ENCODE measurements at places on chromosomes 3 and 15. TPM values are rescaled to one million over a fixed set of nuclear protein-coding genes. Genes with fewer than 3 reads are reported as not detected.

DNA sequence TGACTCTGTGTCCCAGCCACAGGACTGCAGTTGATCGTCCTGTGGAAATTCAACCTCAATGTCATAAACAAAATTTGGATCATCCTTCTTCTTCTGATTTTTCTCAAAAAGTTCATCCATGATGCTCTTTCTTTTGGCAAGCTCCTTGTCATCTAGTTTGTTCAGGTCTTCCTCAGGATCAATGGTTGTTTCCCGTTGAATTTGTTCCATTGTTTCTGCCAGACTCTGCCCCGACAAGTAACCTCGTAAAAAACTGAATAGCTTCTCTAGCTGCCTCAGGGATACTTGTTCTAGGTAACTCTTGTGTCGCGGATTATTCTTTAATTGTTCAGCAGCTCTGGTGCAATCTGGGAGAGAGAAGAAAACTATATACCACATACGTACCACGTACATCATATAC is 4.5 kb downstream of the CEP19 start:
- H3K4me1 ChIP-seq: peaks cover 14% of the 10 kb centered on the region
- H3K27ac ChIP-seq: no peak overlapping the region
- peaks cover 13% of the 10 kb centered on the region for H3K36me3 ChIP-seq
- peaks cover 2% of the 10 kb centered on the region for H3K27me3 ChIP-seq

- no peak overlapping the region for H3K27ac ChIP-seq
- no peak overlapping the region for H3K4me3 ChIP-seq
- peaks cover 44% of the 10 kb centered on the region for H3K36me3 ChIP-seq
- DNase-seq: no peak
- H3K27me3 ChIP-seq: no peaks in the 10 kb centered on the region
Observed at GRCh38 chr15:76945494-76946093, 14.0 kb downstream of the RCN2 start.

DNA sequence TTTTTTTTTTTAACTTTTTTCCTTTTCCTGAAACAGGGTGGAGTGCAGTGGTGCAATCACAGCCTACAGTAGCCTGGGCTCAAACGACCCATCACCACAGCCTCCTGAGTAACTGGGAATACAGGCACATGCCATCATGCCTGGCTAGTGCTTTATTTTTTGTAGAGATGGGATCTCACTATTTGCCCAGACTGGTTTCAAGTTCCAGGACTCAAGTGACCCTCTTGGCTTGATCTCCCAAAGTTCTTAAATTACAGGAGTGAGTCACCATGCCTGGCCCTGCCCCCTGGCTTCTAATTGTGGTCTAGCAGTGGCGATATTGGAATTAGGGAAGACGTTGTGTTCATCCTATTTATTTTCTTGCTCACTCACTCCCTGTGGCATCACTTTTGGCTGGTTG is 1138.4 kb downstream of the SI start:
- H3K27ac ChIP-seq: no peak overlapping the region
- H3K4me3 ChIP-seq: no peak overlapping the region
- no peak for DNase-seq
- no peaks in the 10 kb centered on the region for H3K4me1 ChIP-seq
- no peaks in the 10 kb centered on the region for H3K36me3 ChIP-seq

DNA sequence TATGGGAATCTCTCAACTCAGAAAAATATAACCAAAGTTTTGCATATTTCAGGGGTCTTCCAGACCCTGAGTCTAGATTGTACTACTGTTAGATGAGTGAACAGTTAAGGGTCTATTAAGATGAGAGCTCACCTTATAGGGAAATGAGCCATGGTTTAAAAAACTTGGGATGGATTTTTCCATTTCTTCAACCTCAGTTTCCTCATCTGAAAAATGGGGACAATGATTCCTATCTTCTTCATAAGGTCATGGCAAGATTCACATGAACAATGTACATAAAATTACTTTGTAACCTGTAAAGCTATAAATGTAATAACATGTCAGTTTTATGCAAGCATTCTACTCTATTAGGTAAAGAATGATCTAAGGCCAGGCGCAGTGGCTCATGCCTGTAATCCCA is 28.7 kb downstream of the NPTN start:
- peaks cover 35% of the 10 kb centered on the region for H3K4me1 ChIP-seq
- no peak overlapping the region for H3K27ac ChIP-seq
- H3K36me3 ChIP-seq: peaks cover 3% of the 10 kb centered on the region
- H3K27me3 ChIP-seq: no peaks in the 10 kb centered on the region
- no peak overlapping the region for H3K4me3 ChIP-seq
- DNase-seq: no peak

GRCh38 chr3:141288336-141288990 is 56.8 kb downstream of the PXYLP1 start:
- H3K36me3 ChIP-seq: peaks cover 22% of the 10 kb centered on the region
- H3K27ac ChIP-seq: no peak overlapping the region
- DNase-seq: no peak
- H3K27me3 ChIP-seq: no peaks in the 10 kb centered on the region
- H3K4me1 ChIP-seq: peaks cover 3% of the 10 kb centered on the region

- no peak for DNase-seq
- H3K4me1 ChIP-seq: peaks cover 10% of the 10 kb centered on the region
- H3K27ac ChIP-seq: no peak overlapping the region
Observed at GRCh38 chr3:152069871-152070270, 196.4 kb downstream of the SUCNR1 start.

- H3K27ac ChIP-seq: no peak overlapping the region
- DNase-seq: no peak
- no peak overlapping the region for H3K4me3 ChIP-seq
- H3K36me3 ChIP-seq: no peaks in the 10 kb centered on the region
- peaks cover 7% of the 10 kb centered on the region for H3K27me3 ChIP-seq
Observed at GRCh38 chr15:33639051-33639450, 328.3 kb downstream of the RYR3 start.

- DNase-seq: no peak
- no peaks in the 10 kb centered on the region for H3K36me3 ChIP-seq
- H3K4me3 ChIP-seq: no peak overlapping the region
- no peaks in the 10 kb centered on the region for H3K27me3 ChIP-seq
- no peaks in the 10 kb centered on the region for H3K4me1 ChIP-seq
Observed at GRCh38 chr3:79418855-79419621, 348.8 kb downstream of the ROBO1 start.

DNA sequence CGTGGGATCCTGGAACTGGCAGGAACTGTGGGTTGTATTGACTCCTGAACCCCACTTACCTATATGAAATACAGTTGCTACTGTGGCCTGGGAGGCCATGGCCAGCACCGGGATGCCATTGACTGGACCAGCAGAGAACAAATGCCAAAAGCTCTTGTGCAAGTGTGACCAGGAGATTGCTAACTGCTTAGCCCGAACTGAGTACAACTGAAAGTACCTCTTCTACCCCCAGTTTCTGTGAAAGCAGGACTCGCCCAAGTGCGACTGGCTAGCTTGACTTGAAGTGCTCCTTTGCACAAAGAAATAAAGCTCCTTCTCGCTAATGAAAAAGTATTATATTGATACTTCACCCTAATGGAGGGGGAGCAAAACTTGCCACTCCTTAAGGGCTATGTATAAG is 101.3 kb upstream of the ATP11B start:
- H3K27me3 ChIP-seq: peaks cover 26% of the 10 kb centered on the region
- no peak overlapping the region for H3K4me3 ChIP-seq
- H3K4me1 ChIP-seq: no peaks in the 10 kb centered on the region
- no peak overlapping the region for H3K27ac ChIP-seq
- H3K36me3 ChIP-seq: no peaks in the 10 kb centered on the region
- DNase-seq: no peak

DNA sequence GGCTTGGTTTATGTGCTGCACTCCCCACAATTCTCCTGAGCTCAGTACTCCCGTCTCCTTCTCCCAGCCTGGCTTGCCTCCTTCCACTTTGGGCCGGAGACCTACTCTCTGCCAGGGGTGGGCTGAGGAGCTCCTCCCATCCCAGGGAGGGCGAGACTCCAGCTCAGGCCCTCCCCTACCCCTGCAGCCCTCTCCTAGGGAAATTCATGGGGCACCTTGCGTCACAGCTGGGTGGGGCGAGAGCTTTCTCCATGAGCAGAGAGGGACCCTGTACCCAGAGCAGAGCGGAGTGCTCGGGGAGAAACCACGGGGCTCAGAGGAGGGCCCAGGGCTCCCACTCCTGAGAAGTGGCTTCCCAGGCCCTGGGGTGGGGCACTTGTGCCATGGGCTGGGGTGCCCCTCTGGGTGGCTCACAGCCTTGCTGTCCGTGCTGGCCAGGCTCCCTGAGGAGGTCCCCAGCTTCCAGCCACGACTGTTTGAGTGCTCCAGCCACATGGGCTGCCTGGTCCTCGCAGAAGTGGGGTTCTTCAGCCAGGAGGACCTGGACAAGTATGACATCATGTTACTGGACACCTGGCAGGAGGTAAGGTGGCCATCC is 13.3 kb downstream of the VILL start:
- DNase-seq: no peak
- H3K27me3 ChIP-seq: no peaks in the 10 kb centered on the region
- H3K27ac ChIP-seq: peak overlapping the region; percentile 54
- no peak overlapping the region for H3K4me3 ChIP-seq
- peaks cover 22% of the 10 kb centered on the region for H3K4me1 ChIP-seq
- H3K36me3 ChIP-seq: peaks cover 38% of the 10 kb centered on the region

- H3K27me3 ChIP-seq: peaks cover 22% of the 10 kb centered on the region
- H3K4me1 ChIP-seq: no peaks in the 10 kb centered on the region
- no peaks in the 10 kb centered on the region for H3K36me3 ChIP-seq
- no peak overlapping the region for H3K4me3 ChIP-seq
Observed at GRCh38 chr15:39744334-39745103, 38.1 kb downstream of the FSIP1 start.

DNA sequence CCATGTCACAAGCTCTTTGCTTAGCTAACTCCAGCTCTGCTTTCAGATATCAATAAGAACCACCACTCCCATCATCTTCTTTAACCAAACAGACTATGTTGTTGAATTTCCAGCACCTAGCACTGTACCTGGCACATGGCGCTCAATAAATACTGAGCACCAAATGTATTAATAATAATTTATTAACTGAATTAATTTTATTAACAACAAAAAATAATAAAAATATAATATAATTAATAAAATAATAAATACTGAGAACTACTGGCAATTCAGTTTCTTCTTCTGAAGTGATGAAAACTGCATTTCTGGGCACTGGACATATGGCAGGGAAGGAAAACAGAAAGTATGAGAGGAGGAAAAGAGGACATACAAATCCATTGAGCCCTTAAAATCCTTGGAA is 263.9 kb downstream of the ZMAT3 start:
- no peak for DNase-seq
- H3K4me3 ChIP-seq: no peak overlapping the region
- no peaks in the 10 kb centered on the region for H3K36me3 ChIP-seq
- no peaks in the 10 kb centered on the region for H3K27me3 ChIP-seq
- no peak overlapping the region for H3K27ac ChIP-seq

- no peak overlapping the region for H3K27ac ChIP-seq
- no peaks in the 10 kb centered on the region for H3K36me3 ChIP-seq
- H3K27me3 ChIP-seq: no peaks in the 10 kb centered on the region
- H3K4me3 ChIP-seq: no peak overlapping the region
Observed at GRCh38 chr3:178079966-178080365, 456.3 kb upstream of the KCNMB2 start.

GRCh38 chr15:63530235-63530634 is 25.8 kb downstream of the USP3 start:
- no peak overlapping the region for H3K4me3 ChIP-seq
- H3K27ac ChIP-seq: peak overlapping the region; percentile 12

DNA sequence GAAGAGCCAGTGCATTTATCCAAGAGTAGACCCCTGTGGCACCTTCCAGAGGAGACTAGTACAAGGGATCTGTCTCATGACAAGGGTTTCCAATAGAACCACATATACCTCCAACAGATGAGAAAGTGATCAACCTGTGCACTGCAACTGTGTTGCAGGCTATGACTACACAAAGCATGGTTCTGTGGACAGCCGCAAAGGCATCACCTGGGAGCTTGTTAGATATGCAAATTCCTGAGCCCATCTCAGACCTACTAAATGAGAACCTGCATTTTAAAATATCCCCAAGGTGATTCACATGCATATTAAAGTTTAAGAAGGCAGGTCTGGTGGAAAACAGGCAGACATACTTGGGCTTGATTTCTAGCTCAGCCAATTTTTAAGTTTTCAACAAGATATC is 368.7 kb downstream of the FOXP1 start:
- no peak overlapping the region for H3K27ac ChIP-seq
- no peak for DNase-seq
- H3K4me1 ChIP-seq: peaks cover 2% of the 10 kb centered on the region
- H3K36me3 ChIP-seq: peaks cover 2% of the 10 kb centered on the region

GRCh38 chr3:194300936-194301335 is 50.2 kb downstream of the CPN2 start:
- no peak for DNase-seq
- no peak overlapping the region for H3K27ac ChIP-seq
- no peak overlapping the region for H3K4me3 ChIP-seq
- peaks cover 38% of the 10 kb centered on the region for H3K36me3 ChIP-seq
- peaks cover 7% of the 10 kb centered on the region for H3K27me3 ChIP-seq
- peaks cover 44% of the 10 kb centered on the region for H3K4me1 ChIP-seq

DNA sequence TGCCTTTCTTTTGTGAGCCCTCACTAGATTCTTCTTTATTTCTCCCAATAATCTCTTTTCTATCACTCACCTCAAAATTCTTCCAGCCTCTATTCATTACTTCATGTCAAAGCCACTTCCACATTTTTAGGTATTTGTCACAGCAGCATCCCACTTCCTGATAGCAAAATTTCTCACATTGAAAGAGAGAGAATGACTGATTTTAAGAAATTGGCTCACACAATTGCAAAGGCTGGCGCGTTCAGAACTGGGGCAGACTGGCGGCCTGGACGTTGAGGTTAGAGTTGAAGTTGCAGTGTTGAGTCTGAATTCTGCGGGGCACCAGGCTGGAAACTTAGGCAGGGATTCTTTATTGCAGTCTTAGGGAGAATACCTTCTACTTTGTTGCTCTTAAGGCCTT is 117.9 kb downstream of the LRRC28 start:
- no peak overlapping the region for H3K4me3 ChIP-seq
- no peaks in the 10 kb centered on the region for H3K27me3 ChIP-seq
- H3K4me1 ChIP-seq: peaks cover 20% of the 10 kb centered on the region
- no peak for DNase-seq
- no peak overlapping the region for H3K27ac ChIP-seq

GRCh38 chr3:166484470-166484869 is 647.2 kb upstream of the BCHE start:
- H3K27me3 ChIP-seq: no peaks in the 10 kb centered on the region
- no peak for DNase-seq
- H3K4me3 ChIP-seq: no peak overlapping the region
- no peak overlapping the region for H3K27ac ChIP-seq
- no peaks in the 10 kb centered on the region for H3K36me3 ChIP-seq

The TNNC1 gene
- total RNA-seq: 2.3 TPM

The PRICKLE2 gene
- not detected for total RNA-seq

The ZBBX gene
- total RNA-seq: not detected

The ACTC1 gene
- not detected for total RNA-seq

The SLC15A2 gene
- total RNA-seq: 4.4 TPM

The CAMK2N2 gene
- total RNA-seq: not detected

The SSUH2 gene
- total RNA-seq: not detected

All from activated CD4-positive, alpha-beta memory T cell treated with anti-CD3 and anti-CD28 coated beads, Interleukin-2, amount 10 ng/mL, durations not matched to agents 7 days and 5 days (primary cell).